ENCODE measurements at places on chromosomes 1 and 21.

DNA sequence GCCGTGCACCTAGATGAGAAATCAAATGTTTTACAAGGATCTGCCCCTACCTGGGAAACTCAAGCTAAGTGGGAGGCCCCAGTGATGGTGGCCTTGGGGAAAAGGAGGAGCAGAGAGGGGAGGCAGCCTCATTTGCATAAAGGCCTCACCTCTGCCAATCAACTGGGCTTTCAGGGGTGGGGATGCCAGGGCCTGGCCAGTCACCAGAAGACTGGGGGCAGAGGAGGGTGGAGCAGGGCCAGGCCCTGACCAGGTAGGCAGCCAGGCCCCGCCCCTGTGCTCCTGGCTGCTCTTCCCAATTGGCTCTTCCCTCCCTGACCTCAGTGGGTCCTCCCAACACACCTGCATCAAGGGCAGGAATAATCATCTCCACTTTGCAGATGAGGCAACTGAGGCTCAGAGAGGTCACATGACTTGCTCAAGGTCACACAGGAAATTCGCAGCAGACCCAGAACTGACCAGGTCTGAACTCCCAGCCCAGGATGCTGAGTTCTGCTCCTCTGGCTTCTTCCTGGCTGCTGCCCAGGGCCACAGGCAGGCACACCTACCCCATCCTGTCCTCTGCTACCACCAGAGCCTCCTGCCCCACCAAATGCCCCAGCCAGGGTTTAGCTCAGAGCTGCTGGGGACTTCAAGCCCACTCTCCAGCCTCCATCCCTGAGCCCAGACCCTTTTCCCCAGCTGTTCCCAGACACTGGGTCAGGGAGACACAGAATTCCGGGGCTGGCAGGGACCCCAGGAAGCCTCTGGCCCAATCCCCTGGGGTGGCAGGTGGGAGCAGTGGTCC is 677.9 kb downstream of the MATN1 start:
- DNase-seq, result no peak

DNA sequence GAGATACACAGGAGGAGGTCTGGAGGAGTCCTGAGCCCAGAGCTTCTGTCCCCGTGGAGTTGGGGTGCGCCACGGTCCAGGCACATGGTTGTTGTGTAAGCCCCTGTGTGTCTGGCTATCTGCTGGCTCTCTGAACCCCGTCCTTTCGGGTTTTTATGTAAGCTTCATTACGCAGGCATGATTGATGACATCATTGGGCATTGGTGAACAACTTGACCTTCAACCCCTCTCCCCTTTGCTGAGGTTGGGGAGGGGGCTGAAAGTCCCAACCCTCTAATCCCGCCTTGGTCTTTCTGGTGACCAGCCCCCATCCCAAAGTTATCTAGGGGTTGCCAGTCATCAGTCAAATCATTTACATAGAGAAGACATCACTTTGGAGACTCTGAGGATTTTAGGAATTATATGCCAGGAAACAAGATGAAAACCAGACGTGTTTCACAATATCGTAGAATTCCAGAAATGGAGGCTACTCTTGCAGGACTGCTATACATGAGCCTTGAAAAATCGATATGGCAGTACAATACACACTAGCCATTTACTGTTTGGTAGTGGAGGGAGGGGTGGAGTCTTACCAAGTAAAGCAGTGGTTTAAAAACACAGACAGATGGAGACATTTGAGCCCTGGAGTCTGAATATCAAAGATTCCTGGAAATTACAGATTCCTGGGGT is 69.8 kb upstream of the SCAF4 start:
- DNase-seq, result no peak

DNA sequence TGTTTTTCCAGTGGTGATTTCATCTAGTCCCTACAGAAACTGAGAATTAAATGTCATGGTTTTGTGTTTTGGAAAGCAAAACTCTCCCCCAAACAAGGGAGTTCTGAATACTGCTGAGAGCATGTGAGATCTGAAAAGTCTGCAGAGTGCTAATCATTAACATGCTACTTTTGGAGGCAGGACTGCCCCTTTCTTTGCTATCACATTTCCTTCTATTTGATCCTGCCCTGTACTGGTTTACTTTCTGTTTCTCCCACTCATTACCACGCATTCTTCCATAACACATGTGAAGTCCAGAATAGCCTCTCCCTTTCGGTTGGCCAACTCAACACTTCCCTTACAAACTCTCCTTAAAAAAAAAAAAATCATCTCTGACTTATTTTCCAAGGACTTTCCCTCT is 63.6 kb downstream of the GADD45A start:
- no peak for DNase-seq

DNA sequence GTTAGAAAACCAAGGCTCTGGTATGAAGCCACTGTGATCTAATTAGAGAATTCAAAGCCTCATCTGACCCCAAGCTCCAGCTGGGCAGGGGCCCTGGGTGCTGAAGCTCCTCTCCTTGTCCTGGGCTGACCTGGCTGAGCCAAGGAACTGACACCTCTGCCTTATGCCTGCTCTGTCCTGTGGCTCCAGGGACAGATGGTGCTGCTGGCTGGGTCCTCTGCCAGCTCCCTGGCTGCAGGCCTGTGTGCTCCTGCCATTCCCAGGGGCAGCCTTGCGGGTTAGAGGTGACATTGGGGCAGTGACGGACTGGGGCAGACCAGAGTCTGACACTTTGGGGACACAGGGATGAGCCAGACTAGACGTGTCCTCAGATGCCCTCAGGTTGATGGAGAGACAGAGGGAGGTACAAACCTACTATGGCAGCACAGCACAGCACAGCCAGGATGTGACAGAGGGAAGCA is 11.8 kb downstream of the ACOT11 start:
- no peak for DNase-seq

DNA sequence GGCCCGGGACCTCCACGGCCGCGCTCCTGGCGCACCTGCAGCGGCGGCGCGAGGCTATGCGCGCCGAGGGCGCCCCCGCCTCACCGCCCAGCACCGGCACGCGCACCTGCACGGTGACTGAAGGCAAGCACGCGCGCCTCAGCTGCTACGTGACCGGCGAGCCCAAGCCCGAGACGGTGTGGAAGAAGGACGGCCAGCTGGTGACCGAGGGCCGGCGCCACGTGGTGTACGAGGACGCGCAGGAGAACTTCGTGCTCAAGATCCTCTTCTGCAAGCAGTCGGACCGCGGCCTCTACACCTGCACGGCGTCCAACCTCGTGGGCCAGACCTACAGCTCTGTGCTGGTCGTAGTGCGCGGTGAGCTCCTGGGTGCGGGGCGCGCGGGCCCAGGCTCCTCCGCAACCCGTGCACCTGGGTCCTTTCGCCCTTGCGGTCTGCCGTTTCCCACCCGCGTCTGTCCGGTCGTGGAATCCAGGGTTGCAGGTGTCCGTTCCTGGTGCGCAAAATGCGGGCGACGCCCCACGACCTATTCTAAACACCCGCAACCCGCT is 4.6 kb downstream of the OBSCN start:
- DNase-seq, result no peak

GRCh38 chr1:1080122-1080757 is 6.1 kb upstream of the RNF223 start:
- no peak for DNase-seq
